Activated T-helper 2 cell treated with anti-CD3 and anti-CD28 coated beads, Interferon-gamma antibody, Interleukin-2, Interleukin-4, amounts not matched to agents 10 μg/mL and 5 μg/mL and 100 μg/mL, durations not matched to agents 14 hours and 24 hours and 36 hours (primary cell): ENCODE measurements at places on chromosomes 6 and 20.
A peak's percentile ranks its signal among the peaks of the same experiment; 100 is the strongest.

DNA sequence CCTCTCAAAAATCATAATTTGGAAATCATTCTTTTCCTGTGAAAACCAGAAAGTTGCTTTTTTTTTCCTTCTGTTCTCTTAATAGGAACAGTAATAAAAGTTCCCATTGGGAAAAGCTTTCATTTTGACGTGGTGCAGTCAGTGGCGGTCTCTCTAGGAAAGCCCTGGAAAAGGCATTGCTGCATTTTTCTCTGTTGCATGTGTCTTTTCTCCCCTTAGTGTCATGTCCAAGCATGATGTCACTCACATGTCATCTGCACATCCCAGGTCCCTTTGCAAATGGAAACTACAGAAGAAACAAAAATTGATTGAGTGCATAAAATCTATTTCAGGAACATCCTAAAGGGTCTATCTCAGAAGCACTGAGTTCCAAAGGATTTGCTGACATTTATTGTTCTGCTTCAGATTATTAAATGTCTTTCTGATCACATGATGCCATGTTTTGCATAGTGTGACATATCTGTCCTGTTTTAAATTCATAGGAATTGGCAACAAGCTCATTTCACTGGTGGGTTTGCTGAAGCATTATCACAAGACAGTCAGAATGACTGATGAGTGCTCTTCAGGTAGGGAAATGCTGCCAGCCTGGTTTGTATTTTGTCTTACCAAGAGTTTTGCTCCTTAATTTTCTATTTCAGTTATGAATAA is 208.7 kb downstream of the SOX4 start:
- no peak for DNase-seq

DNA sequence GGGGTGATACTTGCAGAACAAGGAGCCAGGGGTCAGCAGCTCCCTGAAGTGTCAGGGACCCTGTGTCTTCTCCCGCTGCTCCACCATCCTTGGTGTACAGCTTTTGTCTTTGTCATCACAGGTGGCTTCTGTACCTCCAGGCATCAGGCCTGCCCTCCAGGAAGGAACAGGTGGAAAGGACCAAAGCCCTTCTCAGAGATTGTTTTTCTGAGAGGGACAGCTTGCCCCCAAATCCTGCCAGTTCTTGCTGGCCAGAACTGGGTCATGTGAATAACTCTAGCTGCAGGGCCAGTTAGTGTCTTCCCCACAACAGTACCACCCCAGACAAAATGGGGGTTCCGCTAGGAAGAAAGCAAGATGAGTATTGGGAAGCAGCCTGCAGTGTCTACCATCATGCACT is 31.4 kb downstream of the SNPH start:
- DNase-seq: no peak

- peak; percentile 26 for DNase-seq
Measured at GRCh38 chr6:158879180-158879579, 60.0 kb upstream of the EZR start.

DNA sequence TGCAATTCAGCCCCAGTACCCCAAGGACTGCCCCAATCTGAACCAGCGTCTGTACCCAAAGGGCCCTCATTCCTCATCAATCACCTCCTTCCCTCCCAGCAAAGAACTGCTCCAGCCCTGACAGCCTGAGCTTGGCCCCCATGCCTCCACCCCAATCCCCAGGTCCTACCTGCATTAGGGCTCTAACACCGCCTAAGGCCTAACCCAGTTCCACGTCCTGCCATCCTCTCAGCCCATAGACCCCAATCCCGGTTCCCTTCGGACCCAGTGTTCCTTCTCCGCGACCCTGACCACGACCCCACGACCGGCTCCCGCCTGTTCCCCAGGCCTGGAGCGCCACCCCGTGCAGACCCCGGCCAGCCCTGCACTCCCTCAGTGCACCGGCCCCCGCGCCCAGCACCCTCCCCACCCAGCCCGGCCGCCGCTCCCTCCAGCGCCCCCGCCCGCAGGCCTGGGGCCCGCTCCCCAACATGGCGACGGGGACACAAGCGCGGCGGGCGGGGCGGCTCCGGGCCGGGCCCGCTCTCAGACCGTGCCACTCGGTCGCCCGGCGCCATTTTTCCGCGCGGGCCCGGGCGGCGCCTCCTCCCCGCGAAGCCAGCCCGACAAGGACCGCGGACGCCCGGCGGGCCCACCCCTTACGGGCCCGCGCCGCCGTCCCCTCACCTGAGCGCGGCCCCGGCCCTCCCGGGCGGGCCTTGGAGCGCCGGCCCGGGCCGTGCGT is 483 bp downstream of the NCOA6 start:
- DNase-seq: peak; percentile 62

- DNase-seq: no peak
Measured at GRCh38 chr6:121171879-121172278, 162.4 kb downstream of the TBC1D32 start.

GRCh38 chr6:121873595-121873994 is 438.1 kb downstream of the GJA1 start:
- no peak for DNase-seq

DNA sequence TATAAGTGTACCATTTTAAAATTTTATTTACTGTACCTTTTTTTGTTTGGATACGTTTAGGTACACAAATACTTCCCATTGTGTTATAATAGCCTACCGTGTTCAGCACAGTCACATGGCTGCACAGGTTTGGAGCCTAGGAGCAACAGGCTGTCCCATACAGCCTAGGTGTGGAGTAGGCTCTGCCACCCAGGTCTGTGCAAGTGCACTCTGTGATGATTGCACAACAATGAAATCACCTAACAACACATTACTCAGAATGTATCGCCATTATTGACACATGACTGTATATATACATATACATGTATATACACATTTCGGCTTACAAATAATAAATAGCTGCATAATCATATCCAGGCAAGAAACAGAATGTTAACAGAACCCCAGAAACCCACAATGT is 15.4 kb downstream of the SERAC1 start:
- DNase-seq: no peak

DNA sequence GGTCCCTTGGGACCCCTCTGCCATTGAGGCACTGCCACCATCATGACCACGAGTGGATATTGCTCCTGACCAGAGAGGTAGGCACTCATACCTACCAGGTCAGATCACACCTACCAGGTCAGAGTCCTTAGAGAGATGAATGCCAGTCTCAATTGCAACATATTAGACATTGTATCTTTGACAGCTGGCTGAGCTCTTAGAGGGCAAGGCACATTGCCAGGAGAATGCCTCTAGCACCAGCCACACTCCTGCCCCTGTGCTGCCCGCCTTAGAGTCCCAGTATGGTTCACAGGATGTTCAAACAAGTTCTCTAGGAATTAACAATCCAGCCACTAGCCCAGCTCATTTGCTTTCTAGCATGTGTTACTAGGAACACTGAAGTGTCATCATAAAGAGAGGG is 65.9 kb downstream of the TMEM244 start:
- no peak for DNase-seq

GRCh38 chr6:107819964-107820337 is 4.2 kb downstream of the SCML4 start:
- DNase-seq: peak; percentile 25

DNA sequence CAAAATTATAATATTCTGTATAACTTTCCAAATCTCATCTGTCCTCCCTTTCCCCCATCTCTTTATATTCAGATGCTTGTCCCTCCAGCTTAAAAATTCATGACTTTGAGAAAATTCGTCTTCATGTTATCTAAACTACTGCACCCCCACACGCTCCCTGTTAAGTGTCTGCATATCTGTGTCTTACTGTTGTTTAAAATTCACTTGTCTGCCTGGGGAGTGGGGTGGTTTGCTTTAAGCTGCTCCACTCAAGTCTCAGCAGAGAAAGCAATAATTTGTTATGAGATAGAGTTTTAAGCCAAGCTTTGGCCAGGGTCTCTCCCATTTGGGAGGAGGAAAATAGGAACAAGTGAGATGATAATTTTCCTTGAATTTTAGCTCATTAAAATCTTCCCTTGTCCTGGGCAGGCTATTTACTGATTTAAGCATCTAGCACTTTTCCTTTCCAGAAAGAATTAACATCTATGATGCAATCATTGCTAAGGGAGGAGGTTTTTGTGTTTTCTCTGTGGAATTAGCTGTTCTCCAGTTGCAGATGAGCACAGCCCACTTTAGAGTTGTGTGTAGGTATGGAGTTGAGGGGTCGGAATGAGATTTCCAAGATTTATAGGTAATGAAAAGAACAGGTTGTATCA is 36.8 kb downstream of the MTHFD1L start:
- DNase-seq: no peak
